ENCODE measurements at places on chromosomes 13 and 19. TPM values are rescaled to one million over a fixed set of nuclear protein-coding genes. Genes with fewer than 3 reads are reported as not detected.

GRCh38 chr19:511101-511851 is 4.0 kb downstream of the TPGS1 start:
- H3K4me1 ChIP-seq = peaks cover 36% of the 10 kb centered on the region
- peak; percentile 72 for DNase-seq
- peak overlapping the region; percentile 75 for H3K27ac ChIP-seq
- H3K36me3 ChIP-seq = peaks cover 6% of the 10 kb centered on the region
- H3K27me3 ChIP-seq = no peaks in the 10 kb centered on the region

DNA sequence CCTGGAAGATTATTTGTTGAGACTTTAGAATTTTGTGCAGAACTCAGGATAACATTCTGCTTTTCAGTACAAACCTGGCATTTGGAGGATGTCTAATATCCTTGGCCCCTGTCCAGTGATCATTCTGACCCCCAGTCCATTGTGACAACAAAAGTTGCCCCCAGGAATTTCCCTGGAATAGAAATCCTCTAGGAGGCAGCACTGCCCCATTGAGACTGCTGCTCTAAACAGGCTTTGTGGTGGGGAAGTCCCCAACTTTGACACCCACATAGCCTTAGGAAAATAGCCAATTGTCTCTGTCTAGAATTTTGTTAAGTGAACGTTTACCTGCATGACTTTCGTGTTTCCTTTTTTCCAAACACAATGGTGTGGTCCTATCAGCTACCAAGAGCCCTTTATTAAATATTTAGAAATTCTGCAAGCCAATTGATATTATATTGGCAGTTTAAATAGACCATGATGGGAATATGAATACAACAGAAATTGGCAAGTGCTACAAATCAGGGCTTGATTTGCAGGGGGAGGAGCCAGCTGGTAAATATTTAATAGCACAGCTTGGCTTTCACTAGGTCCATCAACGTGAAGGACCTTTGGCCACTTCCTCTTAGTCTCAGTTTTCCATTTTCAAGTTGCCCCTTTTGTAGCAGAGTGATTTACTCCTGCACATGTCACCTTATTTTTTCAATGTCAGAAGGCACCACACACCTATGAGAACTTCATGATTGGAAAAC is 451.7 kb downstream of the EFNB2 start:
- no peak for DNase-seq
- H3K4me1 ChIP-seq = no peaks in the 10 kb centered on the region
- H3K27ac ChIP-seq = no peak overlapping the region
- no peaks in the 10 kb centered on the region for H3K27me3 ChIP-seq

GRCh38 chr13:50130123-50130946 is 115.1 kb downstream of the KCNRG start:
- peak overlapping the region; percentile 48 for H3K4me3 ChIP-seq
- peaks cover 54% of the 10 kb centered on the region for H3K27me3 ChIP-seq
- peak overlapping the region; percentile 63 for H3K27ac ChIP-seq
- peak; percentile 71 for DNase-seq
- H3K36me3 ChIP-seq = no peaks in the 10 kb centered on the region

GRCh38 chr19:16856091-16856490 is 26.9 kb downstream of the SIN3B start:
- no peaks in the 10 kb centered on the region for H3K4me1 ChIP-seq
- DNase-seq = no peak
- H3K27ac ChIP-seq = no peak overlapping the region
- no peaks in the 10 kb centered on the region for H3K27me3 ChIP-seq

GRCh38 chr13:113933901-113934300 is 40.0 kb downstream of the C13orf46 start:
- no peaks in the 10 kb centered on the region for H3K36me3 ChIP-seq
- peaks cover 6% of the 10 kb centered on the region for H3K4me1 ChIP-seq
- H3K27me3 ChIP-seq = peaks cover 8% of the 10 kb centered on the region
- no peak overlapping the region for H3K27ac ChIP-seq
- H3K4me3 ChIP-seq = no peak overlapping the region

GRCh38 chr19:27885359-27885758 is 1327.6 kb downstream of the UQCRFS1 start:
- H3K4me3 ChIP-seq = no peak overlapping the region
- no peaks in the 10 kb centered on the region for H3K36me3 ChIP-seq
- no peaks in the 10 kb centered on the region for H3K27me3 ChIP-seq
- H3K27ac ChIP-seq = no peak overlapping the region
- no peaks in the 10 kb centered on the region for H3K4me1 ChIP-seq

- peaks cover 18% of the 10 kb centered on the region for H3K36me3 ChIP-seq
- DNase-seq = no peak
- H3K4me3 ChIP-seq = peak overlapping the region; percentile 88
- no peaks in the 10 kb centered on the region for H3K27me3 ChIP-seq
Observed at GRCh38 chr19:42241279-42241678, 1.1 kb downstream of the GSK3A start.

ZNF440 gene
- total RNA-seq = 12.4 TPM

EDNRB gene
- 61.7 TPM for total RNA-seq
